ENCODE measurements at places on chromosomes 6 and 20.

DNA sequence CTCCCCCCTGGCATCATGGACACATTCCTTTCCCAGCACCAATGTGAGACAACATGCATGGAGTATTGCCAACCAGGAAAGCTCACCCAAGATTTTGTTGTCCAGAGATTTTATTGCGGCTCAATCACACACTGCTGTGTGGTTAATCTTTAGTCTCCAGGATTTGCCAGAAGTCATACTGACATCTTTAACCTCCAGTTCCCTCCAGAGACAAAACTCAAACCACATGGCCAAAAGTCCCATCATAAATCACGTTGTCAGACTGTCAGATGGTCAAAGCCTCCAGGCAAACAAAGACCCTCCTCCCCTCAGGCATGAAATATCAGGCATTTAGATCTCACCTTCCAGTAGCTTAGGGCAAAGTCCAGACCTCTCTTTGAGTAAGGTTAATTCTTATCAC is 97.3 kb upstream of the OPRM1 start:
- no peak for DNase-seq

- DNase-seq, result no peak
These were observed 369.1 kb downstream of the CDH4 start for GRCh38 chr20:61621035-61621730.

DNA sequence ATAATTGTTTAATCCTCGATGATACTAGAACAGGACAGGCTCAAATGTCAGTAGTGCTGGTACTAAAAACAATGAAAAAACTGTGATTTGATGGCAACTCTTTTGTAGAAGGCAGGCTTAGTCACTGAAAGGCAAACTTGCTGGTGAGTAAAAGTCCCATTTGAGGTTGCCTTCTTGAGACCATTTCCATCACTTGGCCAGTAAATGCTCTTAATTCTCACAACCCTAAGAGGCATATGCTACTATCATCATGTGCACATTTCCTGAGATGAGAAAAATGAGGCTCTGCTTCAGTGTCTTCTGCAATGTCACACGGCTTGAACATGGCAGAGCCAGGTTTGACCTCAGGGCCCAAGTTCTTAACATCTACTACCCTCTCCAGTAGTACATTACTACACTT is 9.9 kb downstream of the AKIRIN2 start:
- DNase-seq, result no peak

- DNase-seq, result no peak
These were observed 168.6 kb downstream of the ZFAND3 start for GRCh38 chr6:37988127-37988526.

GRCh38 chr6:12791371-12791770 is 74.8 kb downstream of the PHACTR1 start:
- no peak for DNase-seq

- DNase-seq, result no peak
These were observed 73.4 kb downstream of the SSR1 start for GRCh38 chr6:7239590-7239948.

GRCh38 chr6:137926207-137926731 is 59.2 kb downstream of the TNFAIP3 start:
- no peak for DNase-seq

- no peak for DNase-seq
These were observed 25.8 kb downstream of the SYNDIG1 start for GRCh38 chr20:24495266-24495665.

DNA sequence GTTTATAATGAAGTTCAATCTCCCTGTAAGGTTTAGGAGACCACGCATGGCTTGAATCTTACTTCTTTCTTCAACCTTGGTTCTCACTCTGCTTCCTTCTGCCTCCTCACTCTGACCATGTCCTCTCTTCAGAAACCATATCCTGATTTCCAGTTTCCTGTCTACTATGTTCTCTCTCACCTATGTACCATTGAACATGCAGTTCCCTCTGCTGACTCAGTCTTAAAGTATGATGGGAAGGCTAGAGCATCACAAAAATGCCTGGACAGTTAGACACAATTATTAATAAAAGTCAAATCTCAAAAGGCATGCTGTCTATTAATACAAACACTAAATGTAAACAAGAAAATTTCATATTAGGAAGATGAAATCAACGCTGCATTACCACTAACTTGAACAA is 151.6 kb downstream of the PRKN start:
- no peak for DNase-seq

GRCh38 chr6:105019285-105019684 is 62.4 kb downstream of the LIN28B start:
- DNase-seq, result no peak

- no peak for DNase-seq
These were observed 4.0 kb downstream of the EDN1 start for GRCh38 chr6:12293931-12294807.

- no peak for DNase-seq
These were observed 97.0 kb downstream of the KCNB1 start for GRCh38 chr20:49385465-49385864.

DNA sequence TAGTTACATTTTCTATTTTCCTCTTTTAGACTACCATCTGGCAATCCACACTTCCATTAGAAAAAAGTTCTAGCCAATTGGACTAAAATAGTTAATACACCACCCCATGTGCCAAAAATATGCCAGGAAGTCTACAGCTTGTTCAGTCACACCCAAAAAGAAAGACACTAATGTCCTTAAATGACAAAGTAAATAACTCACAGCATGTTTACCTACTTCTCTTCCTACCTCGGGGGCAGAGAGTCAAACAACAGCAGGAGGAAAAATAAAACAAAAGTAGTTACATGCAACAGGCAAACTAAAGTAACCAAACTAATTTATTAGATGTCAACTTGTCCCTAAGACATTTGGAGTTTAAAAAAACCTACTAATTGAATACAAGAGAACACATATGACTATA is 57.0 kb downstream of the UBE3D start:
- DNase-seq, result no peak

GRCh38 chr6:75386050-75386770 is 101.6 kb upstream of the TMEM30A start:
- DNase-seq, result no peak

GRCh38 chr6:135185483-135185882 is 4.4 kb downstream of the MYB start:
- DNase-seq, result no peak

GRCh38 chr6:45732731-45733130 is 282.9 kb downstream of the CLIC5 start:
- no peak for DNase-seq

DNA sequence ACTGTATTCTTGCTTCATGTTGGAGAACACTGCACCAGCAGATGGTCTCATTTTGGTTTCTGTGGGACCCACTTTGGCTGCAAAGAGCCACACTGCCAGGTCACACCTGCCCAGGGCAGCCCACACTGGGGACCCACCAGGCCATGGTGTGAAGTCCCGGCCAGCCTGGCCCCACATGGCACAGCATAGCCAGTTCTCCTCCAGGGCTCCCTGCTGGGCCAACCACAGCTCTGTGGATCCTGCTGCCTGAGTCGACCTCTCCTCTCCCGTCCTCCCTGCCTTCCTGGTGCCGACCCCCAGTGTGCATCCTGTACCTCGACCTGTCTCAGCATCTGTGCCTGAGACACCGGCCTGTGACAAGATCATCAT is 3.0 kb downstream of the ARFRP1 start:
- no peak for DNase-seq

DNA sequence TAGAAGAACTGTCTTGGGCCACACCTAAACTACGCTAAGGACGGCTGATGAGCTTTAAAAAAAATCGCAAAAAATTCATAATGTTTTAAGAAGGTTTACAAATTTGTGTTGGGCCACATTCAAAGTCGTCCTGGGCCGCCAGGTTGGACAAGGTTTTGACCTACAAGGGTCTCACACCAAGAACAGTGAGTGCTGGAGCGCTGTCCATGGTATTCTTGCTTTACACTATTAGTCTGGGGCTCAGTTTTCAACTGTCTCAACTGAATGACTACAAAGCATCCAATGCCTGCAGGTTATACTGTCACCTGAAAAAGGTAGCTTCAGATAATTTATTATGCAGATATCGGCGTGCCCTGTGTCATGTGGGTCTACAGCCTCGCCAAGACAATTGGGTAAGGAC is 3.7 kb upstream of the FAXC start:
- no peak for DNase-seq

- no peak for DNase-seq
These were observed 8.1 kb downstream of the LRFN2 start for GRCh38 chr6:40579101-40579500.

- no peak for DNase-seq
These were observed 2.2 kb downstream of the RXRB start for GRCh38 chr6:33198159-33198852.

GRCh38 chr20:23459461-23460150 is 6.9 kb upstream of the CST11 start:
- DNase-seq, result no peak

GRCh38 chr6:25217302-25217701 is 61.9 kb upstream of the CARMIL1 start:
- no peak for DNase-seq

GRCh38 chr6:51865996-51866395 is 221.4 kb downstream of the PKHD1 start:
- DNase-seq, result no peak

DNA sequence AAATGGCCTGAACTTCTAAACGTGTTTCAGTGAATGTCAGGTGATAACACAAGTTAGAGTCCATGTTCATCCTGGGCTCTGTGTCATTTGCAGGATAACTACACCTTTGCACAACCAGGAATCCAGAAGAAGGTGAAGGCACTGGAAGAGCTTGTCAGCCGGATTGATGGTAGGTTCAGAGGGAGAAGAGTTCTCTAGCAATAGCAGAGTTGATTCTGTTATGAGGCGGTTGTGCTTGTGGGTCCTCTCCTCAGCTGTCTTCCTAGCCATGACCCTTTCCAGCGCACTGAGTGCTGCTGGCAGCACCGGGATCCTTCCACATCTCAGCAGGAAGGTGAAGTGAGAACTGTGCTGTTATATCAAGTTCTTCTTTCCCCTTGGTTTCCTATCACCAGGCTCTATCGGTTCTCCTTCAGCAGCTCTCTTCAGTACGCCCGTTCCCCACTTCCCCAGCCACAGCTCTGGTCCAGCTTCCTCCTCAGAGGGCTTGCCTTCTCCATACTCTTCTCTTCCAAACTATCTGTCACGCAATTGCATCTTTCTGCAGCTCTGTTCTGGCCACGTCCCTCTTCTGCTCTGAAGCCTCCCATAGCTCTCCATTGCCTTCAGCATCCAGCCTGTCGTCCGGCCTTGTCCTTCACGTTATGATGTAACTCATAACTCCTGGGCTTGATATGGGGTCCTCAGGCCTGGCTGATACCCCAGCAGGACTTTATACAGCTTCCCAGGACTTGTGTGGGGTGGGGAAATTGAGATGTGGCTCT is 39.9 kb upstream of the RNF8 start:
- DNase-seq, result no peak

DNA sequence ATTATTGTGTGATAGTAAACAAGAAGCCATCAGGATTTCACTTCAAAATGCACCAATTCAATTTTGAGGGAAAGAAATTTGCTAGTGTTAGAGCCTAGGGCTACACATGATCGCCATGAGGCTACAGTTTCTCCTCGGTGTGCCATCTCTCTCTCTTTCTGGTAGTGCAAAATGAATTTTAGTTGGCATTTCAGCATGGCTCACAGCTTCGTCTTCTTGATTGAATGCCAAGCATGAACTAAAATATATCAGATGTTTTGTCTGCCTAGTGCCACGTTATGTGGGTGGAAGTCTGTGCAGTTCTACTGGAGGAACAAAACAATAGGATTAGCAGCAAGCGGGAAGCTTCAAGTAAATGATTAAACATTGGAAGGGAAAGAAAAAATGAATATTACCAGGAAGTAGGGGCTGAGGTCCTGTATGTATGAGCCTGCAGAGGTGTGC is 6.8 kb upstream of the MRAP2 start:
- no peak for DNase-seq

DNA sequence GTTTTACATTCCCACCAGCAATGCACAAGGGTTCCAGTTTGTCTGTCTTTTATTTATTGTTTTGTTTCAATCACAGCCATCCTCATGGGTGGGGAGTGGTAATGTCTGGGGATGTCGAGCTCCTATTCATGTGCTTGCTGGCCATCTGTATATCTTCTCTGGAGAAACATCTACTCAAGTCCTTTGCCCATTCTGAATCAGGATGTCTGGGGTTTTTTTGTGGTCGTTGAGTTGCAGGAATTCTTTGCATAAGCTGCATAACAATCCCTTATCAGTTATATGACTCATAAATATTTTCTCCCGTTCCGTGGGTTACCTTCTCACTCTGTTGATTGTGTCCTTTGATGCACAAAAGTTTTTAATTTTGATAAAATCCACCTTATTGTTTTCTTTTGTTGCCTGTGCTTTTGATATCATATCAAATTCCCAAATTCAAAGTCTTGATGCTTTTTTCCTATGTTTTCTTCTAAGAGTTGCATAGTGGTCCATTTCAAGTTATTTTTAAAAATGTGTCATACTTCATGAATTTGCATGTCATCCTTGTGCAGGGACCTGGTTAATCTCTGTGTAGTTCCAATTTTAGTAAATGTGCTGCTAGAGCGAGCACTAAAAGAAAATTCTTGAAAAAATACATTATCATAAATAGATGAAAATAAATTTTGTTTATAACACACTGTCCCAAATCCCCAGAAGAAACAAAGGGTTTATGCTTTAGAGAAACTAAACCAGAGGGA is 54.9 kb upstream of the PDE10A start:
- DNase-seq, result no peak

DNA sequence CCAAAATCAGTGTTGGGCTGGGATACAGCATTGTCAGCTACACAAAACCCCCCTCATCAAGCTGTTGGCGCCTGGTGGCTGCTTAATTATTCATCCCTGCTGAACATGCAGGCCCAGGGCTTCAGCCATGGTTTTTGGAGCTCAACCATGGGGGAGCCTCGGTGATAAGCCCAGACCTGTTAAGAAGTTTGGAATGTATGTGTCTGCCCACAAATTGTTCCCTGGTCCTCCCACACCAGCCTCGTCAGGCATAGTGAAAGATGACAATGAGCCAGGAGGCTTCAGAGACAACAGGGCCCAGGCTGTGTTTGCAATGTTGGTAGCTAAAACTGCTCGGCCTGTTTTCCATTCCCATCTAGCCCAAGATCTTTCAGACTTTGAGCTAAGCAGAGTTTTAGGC is 34.8 kb upstream of the SIRPA start:
- DNase-seq, result no peak

GRCh38 chr6:109702791-109703190 is 11.7 kb downstream of the FIG4 start:
- no peak for DNase-seq

- DNase-seq, result no peak
These were observed 1.9 kb upstream of the ELOVL4 start for GRCh38 chr6:79949233-79949632.

All from activated T-helper 1 cell treated with Interleukin-2 at 50 U/mL for 16 hours (primary cell).